Naive thymus-derived CD8-positive, alpha-beta T cell (primary cell): ENCODE measurements at places on chromosomes 3 and 15.

- H3K4me1 ChIP-seq = no peaks in the 10 kb centered on the region
- no peaks in the 10 kb centered on the region for H3K36me3 ChIP-seq
- H3K4me3 ChIP-seq = no peak overlapping the region
- H3K27me3 ChIP-seq = no peaks in the 10 kb centered on the region
- no peak overlapping the region for H3K27ac ChIP-seq
- no peak for DNase-seq
These were observed 65.9 kb downstream of the THSD4 start for GRCh38 chr15:71180986-71181853.

DNA sequence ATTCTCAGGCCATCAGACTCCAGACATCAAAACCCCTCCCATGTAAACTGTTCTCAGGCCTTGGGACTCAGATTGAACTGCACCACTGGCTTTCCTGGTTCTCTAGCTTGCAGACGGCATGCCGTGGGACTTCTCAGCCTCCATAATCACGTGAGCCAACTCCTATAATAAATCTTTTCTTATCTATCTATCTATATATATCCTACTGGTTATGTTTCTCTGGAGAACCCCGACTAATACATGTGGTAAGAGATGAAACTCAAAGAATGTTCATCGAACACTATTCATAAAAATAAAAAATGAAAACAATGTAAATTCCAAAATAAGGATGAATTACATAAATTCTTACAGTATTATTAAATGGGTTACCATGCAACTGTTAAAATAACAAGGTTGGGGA is 84.5 kb upstream of the NTRK3 start:
- H3K27ac ChIP-seq = no peak overlapping the region
- no peaks in the 10 kb centered on the region for H3K4me1 ChIP-seq
- no peaks in the 10 kb centered on the region for H3K36me3 ChIP-seq
- no peaks in the 10 kb centered on the region for H3K27me3 ChIP-seq
- no peak overlapping the region for H3K4me3 ChIP-seq

- DNase-seq = no peak
- no peaks in the 10 kb centered on the region for H3K36me3 ChIP-seq
- H3K27me3 ChIP-seq = peaks cover 40% of the 10 kb centered on the region
- H3K4me3 ChIP-seq = peak overlapping the region; percentile 65
- no peak overlapping the region for H3K27ac ChIP-seq
- H3K4me1 ChIP-seq = peaks cover 3% of the 10 kb centered on the region
These were observed 537 bp downstream of the GRAMD2A start for GRCh38 chr15:72197041-72197459.

DNA sequence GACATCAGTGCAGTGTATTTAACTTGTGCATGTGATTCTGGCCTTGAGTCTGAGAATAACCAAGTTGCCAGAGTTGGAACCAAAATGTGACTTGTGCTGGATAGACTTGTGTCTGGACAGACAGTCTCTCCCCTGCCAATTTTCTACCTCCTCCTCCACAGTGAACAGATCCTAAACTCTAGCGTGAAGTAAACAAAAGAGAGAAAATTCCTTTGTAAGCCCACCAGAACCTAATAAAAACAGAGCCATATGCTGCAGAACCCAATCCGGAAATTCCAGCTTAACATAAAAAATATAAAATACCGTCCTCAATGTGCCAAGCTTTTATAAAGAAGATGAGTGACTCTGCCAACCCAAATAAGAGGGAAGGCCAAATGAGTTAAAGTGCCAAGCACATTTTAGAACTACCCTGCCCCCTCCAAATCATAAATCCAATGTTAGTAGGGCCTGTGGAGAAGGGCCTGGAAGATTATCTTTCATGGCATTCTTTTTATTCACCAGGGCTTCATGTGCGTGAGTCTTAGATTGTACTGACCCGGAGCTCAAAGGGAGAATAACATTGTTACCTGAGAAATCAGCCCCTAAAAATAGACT is 344.6 kb upstream of the PROK2 start:
- peaks cover 4% of the 10 kb centered on the region for H3K4me1 ChIP-seq
- H3K36me3 ChIP-seq = no peaks in the 10 kb centered on the region
- H3K27ac ChIP-seq = no peak overlapping the region

DNA sequence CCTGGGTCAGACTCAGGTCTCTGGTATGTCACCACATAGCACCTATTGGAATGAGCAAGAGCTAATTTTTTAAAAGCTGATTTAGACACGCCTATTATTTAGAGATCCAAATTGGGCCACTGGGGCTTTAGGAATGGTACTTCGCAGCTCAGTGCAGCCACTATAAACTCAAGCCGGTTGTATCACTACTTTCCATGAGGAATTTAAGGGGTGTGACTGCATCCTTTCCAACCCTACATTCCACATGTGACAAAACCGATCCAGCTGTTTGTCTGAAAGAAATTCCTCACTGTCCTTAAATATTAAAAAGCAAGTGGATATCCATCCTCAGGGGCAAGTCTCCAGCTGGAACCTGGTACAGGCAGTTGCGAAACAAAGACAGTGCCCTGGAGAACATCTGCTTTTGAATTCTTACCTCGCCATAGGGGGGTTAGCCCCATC is 12.8 kb downstream of the VGLL3 start:
- H3K27me3 ChIP-seq = peaks cover 2% of the 10 kb centered on the region
- no peaks in the 10 kb centered on the region for H3K4me1 ChIP-seq
- H3K36me3 ChIP-seq = no peaks in the 10 kb centered on the region

DNA sequence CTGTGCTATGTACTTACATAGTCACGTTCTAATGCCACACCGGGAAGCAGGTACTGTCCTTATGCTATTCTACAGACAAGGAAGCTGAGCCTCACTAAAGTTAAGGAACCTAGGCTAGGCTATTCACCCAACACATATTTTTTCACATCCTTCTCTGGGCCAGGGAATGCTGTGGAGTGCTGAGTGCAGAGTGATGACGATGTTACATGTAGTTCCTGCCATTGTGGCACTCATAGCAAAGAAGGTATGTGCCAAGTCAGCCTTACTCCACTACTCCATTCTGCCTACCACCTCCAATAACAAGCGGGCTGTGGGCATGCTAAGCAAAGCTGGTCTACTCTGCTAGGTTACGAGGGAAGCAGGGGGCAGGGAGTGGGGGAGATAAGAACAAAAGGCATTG is 69.8 kb upstream of the SLC25A26 start:
- no peak overlapping the region for H3K27ac ChIP-seq
- no peaks in the 10 kb centered on the region for H3K4me1 ChIP-seq
- H3K4me3 ChIP-seq = no peak overlapping the region

GRCh38 chr3:3303636-3304035 is 124.1 kb upstream of the CRBN start:
- peaks cover 11% of the 10 kb centered on the region for H3K27me3 ChIP-seq
- no peak overlapping the region for H3K4me3 ChIP-seq
- peaks cover 6% of the 10 kb centered on the region for H3K4me1 ChIP-seq

DNA sequence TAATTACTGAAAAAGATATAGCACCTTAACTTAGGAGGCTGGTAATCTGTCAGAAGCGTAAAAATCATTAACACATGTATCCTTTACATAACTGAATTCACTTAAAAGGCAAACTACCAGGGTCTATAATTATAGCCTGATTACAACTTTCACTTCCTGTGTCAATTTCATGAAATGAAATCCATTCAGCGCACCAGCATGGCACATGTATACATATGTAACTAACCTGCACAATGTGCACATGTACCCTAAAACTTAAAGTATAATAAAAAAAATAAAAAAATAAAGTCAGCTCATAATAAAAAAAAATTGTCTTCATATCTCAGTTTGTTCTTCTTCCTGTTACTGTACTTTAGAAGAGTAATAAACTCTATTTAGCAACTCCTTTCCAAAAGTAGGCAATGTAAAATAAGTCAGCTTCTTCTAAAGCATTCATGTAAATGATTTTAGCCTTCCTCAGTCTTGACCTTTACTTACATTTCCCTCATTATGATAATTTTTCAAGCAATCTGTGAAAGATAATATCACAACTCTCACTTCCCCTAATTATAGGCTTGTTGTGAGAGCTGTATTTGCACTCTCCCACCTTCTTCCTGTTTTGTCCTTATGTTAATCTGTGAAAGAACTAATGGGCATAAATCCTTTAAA is 50.1 kb downstream of the KBTBD8 start:
- no peaks in the 10 kb centered on the region for H3K36me3 ChIP-seq
- DNase-seq = no peak
- H3K4me1 ChIP-seq = no peaks in the 10 kb centered on the region
- H3K27ac ChIP-seq = peak overlapping the region; percentile 60
- no peak overlapping the region for H3K4me3 ChIP-seq

- no peak overlapping the region for H3K4me3 ChIP-seq
- peaks cover 11% of the 10 kb centered on the region for H3K27me3 ChIP-seq
- H3K4me1 ChIP-seq = no peaks in the 10 kb centered on the region
- no peak for DNase-seq
These were observed 19.1 kb upstream of the FSIP1 start for GRCh38 chr15:39801641-39802309.

GRCh38 chr3:120443626-120444123 is 7.1 kb downstream of the FSTL1 start:
- no peaks in the 10 kb centered on the region for H3K4me1 ChIP-seq
- no peak overlapping the region for H3K4me3 ChIP-seq
- no peaks in the 10 kb centered on the region for H3K36me3 ChIP-seq
- H3K27ac ChIP-seq = no peak overlapping the region
- DNase-seq = no peak

- H3K4me1 ChIP-seq = no peaks in the 10 kb centered on the region
- H3K4me3 ChIP-seq = no peak overlapping the region
- H3K36me3 ChIP-seq = no peaks in the 10 kb centered on the region
- peaks cover 3% of the 10 kb centered on the region for H3K27me3 ChIP-seq
- no peak overlapping the region for H3K27ac ChIP-seq
- no peak for DNase-seq
These were observed 86.5 kb downstream of the PRICKLE2 start for GRCh38 chr3:64138656-64139375.

GRCh38 chr3:6315906-6316305 is 545.0 kb upstream of the GRM7 start:
- no peak for DNase-seq
- H3K4me3 ChIP-seq = no peak overlapping the region
- no peaks in the 10 kb centered on the region for H3K4me1 ChIP-seq
- no peaks in the 10 kb centered on the region for H3K27me3 ChIP-seq
- H3K36me3 ChIP-seq = no peaks in the 10 kb centered on the region
- no peak overlapping the region for H3K27ac ChIP-seq

DNA sequence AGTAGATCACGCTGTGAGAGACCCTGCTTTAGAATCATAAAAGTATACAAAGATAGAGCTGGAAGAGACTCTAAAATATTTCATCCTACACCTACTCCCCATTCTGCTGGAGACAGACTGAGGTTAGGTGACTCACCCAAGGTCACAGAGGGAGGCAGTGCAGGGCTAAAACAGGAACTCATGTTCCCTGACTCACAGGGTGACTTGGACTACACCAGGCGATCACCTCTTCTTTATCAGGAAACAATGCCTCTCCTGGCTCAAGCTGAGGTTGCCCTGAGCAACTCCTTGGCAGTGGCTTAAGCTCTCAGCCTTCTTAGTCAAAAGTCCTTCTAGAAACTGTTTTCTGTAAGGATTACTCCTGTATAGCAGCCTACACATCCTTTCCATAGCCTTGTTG is 26.4 kb upstream of the TNFAIP8L3 start:
- no peak overlapping the region for H3K27ac ChIP-seq
- H3K4me3 ChIP-seq = no peak overlapping the region
- peaks cover 15% of the 10 kb centered on the region for H3K27me3 ChIP-seq
- no peak for DNase-seq

GRCh38 chr3:9630550-9631139 is 18.7 kb upstream of the MTMR14 start:
- DNase-seq = no peak
- H3K36me3 ChIP-seq = no peaks in the 10 kb centered on the region
- H3K27me3 ChIP-seq = peaks cover 12% of the 10 kb centered on the region
- H3K4me3 ChIP-seq = no peak overlapping the region
- H3K4me1 ChIP-seq = no peaks in the 10 kb centered on the region

GRCh38 chr3:144289057-144289456 is 317.4 kb downstream of the DIPK2A start:
- no peak overlapping the region for H3K4me3 ChIP-seq
- DNase-seq = no peak
- H3K36me3 ChIP-seq = no peaks in the 10 kb centered on the region
- no peaks in the 10 kb centered on the region for H3K27me3 ChIP-seq
- no peak overlapping the region for H3K27ac ChIP-seq

DNA sequence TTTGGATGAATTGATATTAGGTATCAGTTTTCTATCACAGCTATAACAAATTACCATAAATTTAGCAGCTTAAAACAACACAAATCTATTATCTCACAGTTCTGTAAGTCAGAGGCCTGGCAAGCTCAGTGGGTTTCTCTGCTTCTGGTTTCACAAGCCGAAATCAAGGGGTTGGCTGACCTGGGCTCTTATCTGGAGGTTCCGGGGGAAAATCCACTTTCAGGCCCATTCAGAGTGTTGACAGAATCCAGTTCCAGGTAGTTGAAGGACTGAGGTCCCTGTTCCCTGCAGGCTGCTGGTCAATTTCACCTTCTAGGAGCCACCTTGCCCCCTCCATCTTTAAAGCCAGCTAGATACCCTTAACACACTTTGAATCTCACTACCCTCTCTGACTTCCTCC is 11.1 kb upstream of the HHATL start:
- H3K36me3 ChIP-seq = no peaks in the 10 kb centered on the region
- peaks cover 12% of the 10 kb centered on the region for H3K27me3 ChIP-seq
- DNase-seq = no peak
- H3K4me1 ChIP-seq = no peaks in the 10 kb centered on the region
- no peak overlapping the region for H3K27ac ChIP-seq

GRCh38 chr3:47266709-47267489 is 15.7 kb downstream of the KIF9 start:
- no peak for DNase-seq
- no peaks in the 10 kb centered on the region for H3K36me3 ChIP-seq
- no peak overlapping the region for H3K4me3 ChIP-seq
- peaks cover 6% of the 10 kb centered on the region for H3K4me1 ChIP-seq

DNA sequence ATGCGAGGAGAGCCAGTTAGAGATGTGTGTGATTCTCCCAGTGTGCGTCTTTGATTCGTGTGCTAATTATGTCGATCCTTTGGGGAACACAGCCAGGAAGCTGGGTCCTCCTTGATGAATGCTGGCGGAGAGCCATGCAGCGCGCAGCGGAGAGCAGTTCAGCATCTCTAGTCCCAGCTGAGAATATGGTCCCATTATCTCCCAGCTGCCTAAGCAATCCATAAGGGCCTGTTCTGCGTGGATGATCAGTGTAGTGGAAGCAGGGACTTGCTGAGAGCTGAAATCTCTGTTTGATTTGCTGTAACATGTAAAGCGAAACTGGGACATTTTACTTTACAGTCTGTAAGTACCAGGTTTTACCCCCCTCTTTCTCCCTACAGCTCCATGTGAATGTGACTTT is 412.7 kb downstream of the CNTN4 start:
- H3K4me1 ChIP-seq = no peaks in the 10 kb centered on the region
- no peak overlapping the region for H3K27ac ChIP-seq
- no peak for DNase-seq
- no peak overlapping the region for H3K4me3 ChIP-seq
